NCI-H2081 (cell line): ENCODE measurements at places on chromosomes 6 and 20.
A peak's percentile ranks its signal among the peaks of the same experiment; 100 is the strongest.

GRCh38 chr20:21517566-21518277, 3.9 kb upstream of the NKX2-2 start:
- DNase-seq: no peak

GRCh38 chr20:39222101-39222500, 260.0 kb downstream of the DHX35 start:
- DNase-seq: no peak

- DNase-seq: no peak
Observed at GRCh38 chr6:69917834-69918233, 51.5 kb downstream of the COL19A1 start.

DNA sequence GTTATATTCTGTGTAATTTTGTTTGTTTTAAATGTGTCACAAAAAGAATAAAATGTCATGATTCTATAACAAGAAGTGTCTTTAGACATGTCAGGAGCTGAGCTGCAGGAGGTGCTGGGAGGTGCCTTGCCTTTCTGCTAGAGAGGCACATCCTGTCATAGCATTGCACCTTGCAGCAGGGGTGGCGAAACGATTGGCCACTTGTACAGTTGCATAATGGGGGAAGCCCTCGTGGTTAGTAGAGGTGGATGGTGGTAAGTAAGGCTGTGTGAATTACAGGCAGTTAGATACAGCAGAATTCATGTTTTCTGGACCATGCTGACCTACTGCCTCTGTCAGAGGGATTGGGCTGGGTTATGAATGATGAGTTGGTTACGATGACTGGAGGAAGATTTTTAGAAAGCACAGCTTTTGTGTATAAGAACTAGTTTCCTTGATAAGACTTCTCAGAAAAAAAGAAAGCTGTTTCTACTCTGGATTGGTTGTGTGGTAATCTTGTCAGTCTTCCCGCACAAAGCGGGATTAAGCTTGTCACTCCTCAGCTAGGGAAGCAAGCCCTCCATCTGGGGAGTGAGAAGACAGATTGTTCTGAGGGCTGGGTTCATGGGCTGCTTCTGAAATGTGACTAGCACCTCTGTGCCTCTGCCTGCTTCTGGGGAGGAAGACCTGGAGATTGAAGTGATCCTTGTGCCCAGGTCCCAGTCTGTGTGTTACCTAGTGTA, 74.9 kb downstream of the FOXO3 start:
- no peak for DNase-seq

DNA sequence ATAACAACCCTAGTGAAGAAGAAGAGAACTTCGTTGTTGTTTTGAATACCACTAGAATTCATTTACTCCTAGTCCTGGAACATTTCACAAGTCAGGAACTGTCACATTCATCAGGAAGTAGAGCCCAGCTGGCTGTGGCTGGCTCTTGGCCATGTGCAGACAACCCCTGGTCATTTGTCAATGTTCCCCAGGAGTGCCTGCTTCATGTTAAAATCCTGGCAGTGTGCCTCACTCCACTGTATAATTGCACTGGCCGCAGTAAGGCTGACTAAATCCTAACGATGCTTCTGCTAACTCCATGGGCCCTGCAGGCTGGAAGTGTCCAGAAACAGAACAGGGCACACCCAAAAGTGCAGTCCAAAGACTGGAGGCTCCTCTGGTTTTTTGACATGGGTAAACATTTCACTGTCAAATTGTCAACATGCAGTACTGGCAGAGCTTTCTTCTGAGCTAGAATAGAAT, 41.5 kb upstream of the ADGRF1 start:
- DNase-seq: peak; percentile 92

- DNase-seq: no peak
Observed at GRCh38 chr6:170264086-170264485, 26.8 kb downstream of the DLL1 start.

DNA sequence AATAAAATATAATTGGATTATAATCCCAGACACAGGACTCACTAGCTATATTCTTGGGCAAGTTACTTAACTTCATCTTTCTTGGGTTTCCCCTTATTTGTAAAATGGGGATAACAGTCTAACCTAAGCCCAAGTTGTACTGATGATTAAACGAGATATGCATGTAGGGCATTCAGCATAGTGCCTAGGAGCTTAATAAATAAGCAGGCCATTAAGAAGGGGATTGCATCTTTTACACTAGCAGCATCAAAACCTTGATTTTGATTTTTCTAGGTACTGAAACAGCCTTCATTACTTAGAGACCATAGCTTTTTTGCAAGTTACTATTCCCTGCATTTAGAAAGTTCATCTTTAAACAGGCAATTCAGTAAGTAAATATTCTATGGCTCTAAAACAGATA, 2.2 kb upstream of the QKI start:
- DNase-seq: no peak

- no peak for DNase-seq
Observed at GRCh38 chr6:101760843-101761621, 367.5 kb downstream of the GRIK2 start.

- DNase-seq: no peak
Observed at GRCh38 chr6:135212935-135213334, 31.8 kb downstream of the MYB start.

- peak; percentile 9 for DNase-seq
Observed at GRCh38 chr6:95227351-95227750, 350.0 kb upstream of the MANEA start.

GRCh38 chr6:4599924-4600323, 176.3 kb upstream of the CDYL start:
- DNase-seq: no peak

- no peak for DNase-seq
Observed at GRCh38 chr6:9745966-9746365, 668.9 kb downstream of the TFAP2A start.

GRCh38 chr6:144340541-144341371, 55.6 kb downstream of the UTRN start:
- no peak for DNase-seq

DNA sequence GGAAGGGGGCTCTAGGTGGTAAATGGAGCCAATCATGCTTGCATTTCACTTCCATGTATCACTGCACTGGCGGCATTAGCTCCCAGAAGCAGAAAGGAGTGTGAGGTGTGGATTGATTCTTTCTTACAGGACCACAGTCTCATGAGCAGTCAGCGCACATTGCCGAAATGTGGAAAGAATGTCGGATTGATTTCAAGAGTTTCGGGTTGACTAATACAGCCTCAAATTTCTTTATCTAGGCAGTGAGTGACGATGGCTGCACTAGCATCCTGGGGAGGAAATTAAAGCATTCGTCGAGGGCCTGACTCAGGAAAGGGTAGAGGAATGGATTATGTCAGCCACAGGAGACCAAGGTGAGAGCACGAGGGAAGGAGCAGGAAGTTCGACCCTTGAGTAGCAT, 222.8 kb upstream of the CDYL start:
- DNase-seq: no peak

GRCh38 chr20:32488066-32488838, 96.9 kb downstream of the NOL4L start:
- DNase-seq: no peak

GRCh38 chr6:144659202-144660182, 374.4 kb downstream of the UTRN start:
- peak; percentile 67 for DNase-seq

DNA sequence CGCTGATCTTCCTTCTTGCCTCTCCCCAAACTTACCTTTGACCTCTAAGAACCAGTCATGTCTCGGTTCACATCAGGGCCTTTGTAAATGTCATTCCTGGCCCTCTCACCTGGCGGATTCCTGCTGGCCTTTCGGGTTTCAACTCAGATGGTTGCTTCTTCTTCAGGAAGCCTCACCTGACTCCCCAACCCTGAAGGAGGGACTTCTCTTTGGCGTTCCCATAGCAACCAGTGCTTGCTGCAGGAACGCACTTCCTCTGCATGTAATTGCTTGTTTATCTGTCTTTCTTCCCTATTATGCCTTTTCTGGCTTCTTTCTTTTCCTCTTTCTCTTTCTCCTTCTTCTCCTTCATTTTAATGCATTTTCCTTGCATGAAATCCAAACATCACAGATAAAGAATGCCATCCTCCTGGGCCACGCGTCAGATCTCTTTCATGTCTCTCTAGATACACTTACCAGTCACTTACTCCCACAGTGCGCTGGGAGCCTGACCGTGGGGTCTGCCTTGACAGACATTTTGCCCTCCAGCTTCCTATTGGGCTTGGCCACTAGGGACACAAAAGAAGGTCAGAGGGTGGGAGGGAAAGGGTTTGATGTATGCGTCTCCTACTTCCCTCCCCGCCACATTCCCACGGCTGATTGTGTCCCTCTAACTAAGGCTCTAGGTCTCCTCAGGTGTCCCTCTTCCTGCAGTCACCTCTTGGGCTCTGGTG, 295.7 kb upstream of the TSHZ2 start:
- DNase-seq: no peak

GRCh38 chr6:165858586-165858985, 195.5 kb upstream of the PDE10A start:
- DNase-seq: no peak

GRCh38 chr20:47931443-47931842, 146.2 kb upstream of the SULF2 start:
- DNase-seq: no peak

GRCh38 chr6:71509191-71510005, 220.8 kb downstream of the OGFRL1 start:
- DNase-seq: no peak

- no peak for DNase-seq
Observed at GRCh38 chr6:81666481-81666880, 86.0 kb downstream of the TENT5A start.

DNA sequence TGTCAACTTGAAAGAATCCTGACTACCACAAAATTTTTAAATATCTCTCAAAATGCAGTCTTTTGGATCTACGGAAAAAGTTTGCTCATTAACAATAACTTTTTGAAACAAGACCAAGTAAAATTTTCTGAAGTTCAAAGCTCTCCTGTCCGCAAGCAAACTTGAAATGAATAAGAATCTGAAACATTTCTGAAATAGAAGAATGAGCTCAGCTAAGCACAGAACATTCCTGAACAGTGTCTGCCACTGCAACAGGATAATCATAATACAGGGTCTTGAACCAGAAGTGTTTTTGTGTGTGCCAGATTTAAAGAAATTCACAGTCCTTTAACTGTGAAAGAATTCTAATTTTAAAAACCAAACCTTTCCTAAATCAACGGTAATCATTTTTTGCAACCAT, 49.1 kb upstream of the TASP1 start:
- no peak for DNase-seq

DNA sequence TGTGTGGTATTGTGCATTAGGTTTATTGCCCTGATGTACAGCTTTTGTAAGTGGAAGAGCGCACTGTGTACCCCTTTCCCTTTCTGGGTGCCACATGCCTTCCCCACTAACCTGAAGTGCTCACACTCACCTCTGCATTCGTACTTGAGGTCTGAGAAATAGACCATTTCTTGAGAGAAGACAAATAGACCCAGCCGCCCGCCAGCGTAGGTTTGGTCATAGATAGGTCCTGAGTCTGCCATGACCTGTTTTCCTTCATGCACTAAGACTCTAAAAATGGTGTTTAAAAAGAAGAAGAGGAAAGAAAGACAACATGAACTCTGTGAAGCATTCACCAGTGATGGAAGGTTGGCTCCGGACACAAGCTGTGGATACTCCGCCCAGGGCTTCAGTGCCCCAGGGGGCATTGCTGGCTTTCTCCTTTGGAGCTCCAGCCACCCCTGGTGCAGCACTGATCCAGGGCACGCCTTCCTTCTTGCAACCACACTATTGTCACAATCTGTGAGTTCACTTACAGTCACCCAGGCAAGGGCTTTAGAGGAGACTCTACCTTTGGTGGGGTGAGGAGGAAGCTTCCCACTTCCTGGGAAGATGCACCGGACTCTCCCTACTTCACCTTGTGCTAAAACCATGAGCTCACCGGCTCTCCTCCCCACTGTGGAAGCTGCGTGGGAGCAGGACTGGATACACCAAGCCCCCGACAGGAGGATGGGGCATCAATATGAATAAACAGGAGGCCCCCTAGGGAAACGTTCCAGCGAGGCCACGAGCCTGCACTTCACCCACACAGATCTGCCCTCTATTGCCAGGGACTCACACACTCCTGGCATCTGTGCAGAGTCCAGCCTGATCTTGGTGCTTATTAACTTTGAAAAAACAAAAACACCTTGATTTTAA, 33.3 kb downstream of the THBS2 start:
- no peak for DNase-seq

DNA sequence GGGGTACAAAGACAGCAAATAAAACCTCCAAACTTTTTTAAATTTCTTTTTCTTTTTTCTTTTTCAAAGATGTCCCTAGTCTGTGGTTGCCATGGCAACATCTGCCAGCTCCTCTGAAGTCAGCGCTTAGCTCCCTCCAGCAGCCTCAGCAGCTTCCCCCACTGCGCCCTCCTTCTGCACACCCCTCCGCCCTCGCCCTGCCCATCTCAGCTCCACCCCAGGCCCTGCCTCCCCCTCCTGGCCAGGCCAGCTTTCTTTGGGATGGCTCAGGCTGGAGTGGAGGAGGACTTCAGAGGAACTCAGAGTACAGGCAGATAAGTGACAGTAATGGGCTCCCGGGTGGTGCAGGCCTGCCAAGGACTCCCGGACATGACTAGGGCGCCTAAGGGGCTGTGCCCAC, 104.6 kb downstream of the LRFN2 start:
- DNase-seq: no peak

- no peak for DNase-seq
Observed at GRCh38 chr6:29831776-29832175, 4.2 kb downstream of the HLA-G start.

GRCh38 chr20:61419010-61419409, 166.9 kb downstream of the CDH4 start:
- DNase-seq: no peak

- peak; percentile 87 for DNase-seq
Observed at GRCh38 chr6:115551527-115551926, 509.2 kb downstream of the FRK start.

DNA sequence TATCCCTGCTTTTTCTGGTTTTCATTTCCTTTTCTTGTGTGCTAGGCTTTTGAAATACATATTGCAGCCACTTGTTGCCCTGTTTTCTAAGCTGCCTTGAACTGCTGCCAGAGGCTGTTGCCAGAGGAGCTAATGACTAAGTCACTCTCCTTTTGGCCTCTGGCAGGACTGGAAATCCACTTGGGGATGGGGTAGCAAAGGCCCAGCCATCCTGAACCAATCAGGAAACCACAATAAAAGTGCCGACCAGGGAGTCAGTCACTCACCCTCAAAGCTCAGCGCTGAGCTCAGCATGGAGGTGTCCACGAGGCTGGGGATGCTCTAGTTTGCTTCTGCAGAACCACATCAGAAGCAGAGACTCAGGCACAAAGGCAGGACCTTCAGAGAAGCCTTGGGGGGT, 813.0 kb downstream of the DHX35 start:
- DNase-seq: no peak

GRCh38 chr6:72683797-72684196, 61.9 kb downstream of the KCNQ5 start:
- no peak for DNase-seq

DNA sequence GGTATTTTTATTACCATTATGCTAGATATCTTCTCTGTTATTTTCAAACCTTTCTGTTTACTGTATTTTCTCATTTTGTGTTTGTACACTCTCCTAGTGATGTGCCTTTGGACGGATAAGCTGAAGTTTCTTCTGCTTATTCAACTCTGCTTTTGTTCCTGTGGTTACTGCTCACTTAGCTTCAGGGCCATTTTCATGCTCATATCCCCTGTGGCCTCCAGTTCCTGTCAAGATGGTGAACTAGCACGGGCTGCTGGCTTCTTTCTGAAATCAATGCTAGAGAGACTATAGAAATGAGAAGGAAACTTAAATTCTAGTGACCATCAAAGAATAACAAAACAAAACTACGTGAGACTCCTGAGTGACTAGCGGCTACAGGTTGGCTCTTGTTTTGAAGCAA, 6.8 kb upstream of the CST8 start:
- no peak for DNase-seq
